Activated CD4-positive, alpha-beta T cell treated with anti-CD3 and anti-CD28 coated beads for 36 hours (primary cell): ENCODE measurements at places on chromosomes 13 and 19. TPM values are rescaled to one million over a fixed set of nuclear protein-coding genes. Genes with fewer than 3 reads are reported as not detected.

DNA sequence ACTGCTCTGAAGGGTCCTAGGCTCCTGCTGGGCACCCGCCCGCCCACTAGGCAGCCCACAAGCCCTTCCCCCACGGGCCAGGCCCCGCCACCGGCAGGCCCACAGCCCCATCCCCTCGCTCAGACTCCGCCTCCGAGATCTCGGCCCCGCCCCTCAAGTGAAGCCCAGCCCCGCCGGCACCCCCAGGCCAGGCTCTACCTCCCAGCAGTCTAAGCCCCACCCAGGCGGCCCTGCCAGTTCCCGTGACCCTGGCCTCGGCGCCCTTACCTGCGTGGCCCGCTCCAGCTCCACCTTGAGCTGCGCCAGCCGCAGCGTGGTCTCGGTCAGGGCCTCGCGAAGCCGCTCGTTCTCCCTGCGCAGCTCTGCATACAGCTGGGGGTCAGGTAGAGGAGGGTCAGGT lies 16.3 kb downstream of the EPS8L1 start:
- H3K4me3 ChIP-seq = no peak overlapping the region
- H3K27ac ChIP-seq = no peak overlapping the region
- H3K4me1 ChIP-seq = peaks cover 16% of the 10 kb centered on the region
- H3K36me3 ChIP-seq = peaks cover 38% of the 10 kb centered on the region
- H3K27me3 ChIP-seq = peaks cover 16% of the 10 kb centered on the region

GRCh38 chr13:110628477-110628793 lies 13.1 kb downstream of the NAXD start:
- H3K27ac ChIP-seq = peak overlapping the region; percentile 47
- no peaks in the 10 kb centered on the region for H3K27me3 ChIP-seq
- no peak for DNase-seq
- peaks cover 24% of the 10 kb centered on the region for H3K4me1 ChIP-seq

GRCh38 chr13:114128624-114129522 lies 3.5 kb downstream of the RASA3 start:
- peak overlapping the region; percentile 100 for H3K4me3 ChIP-seq
- peak overlapping the region; percentile 95 for H3K27ac ChIP-seq
- H3K27me3 ChIP-seq = no peaks in the 10 kb centered on the region
- peaks cover 65% of the 10 kb centered on the region for H3K4me1 ChIP-seq

DNA sequence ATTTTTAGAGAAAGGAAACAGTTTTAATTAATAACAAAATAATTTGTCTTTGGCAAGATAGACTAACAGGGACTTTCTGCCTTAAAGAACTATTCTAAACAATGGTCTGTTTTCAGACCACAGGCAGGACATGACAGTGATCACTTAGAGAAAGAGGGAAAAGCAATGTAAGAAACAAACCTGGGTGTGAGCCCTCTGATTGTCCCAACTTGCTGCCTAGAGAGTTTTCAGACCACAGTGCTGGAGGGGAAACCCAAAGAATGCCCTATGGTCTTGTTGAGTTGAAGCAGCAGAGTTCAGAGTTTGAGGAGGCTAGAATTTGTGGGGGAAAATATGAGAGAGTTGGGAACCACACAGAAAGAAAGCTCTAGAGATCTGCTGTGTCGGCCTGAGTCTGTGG lies 38.1 kb downstream of the DGKH start:
- H3K27me3 ChIP-seq = no peaks in the 10 kb centered on the region
- peaks cover 31% of the 10 kb centered on the region for H3K36me3 ChIP-seq
- no peak for DNase-seq
- no peak overlapping the region for H3K27ac ChIP-seq
- no peak overlapping the region for H3K4me3 ChIP-seq

DNA sequence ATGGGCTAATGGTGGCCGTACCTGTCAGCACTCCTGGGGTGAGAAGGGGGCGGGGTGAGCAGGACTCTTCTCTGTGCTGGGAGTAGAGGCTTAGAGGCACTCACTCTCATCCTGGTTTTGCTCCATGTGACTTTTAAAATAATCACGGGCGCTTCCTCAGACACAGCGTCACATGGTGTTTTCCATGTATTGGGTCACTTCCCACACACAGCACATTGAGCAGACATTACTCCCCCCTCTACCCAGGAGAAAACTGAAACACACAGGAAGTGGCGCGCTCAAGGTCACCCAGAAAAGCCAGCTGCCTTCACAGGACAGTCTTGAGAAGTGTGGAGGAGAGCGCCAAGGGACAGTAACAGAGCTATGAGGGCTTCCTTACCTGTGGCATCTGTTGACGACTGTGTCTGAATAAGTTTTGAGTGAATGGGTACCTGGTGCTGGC lies 23.2 kb downstream of the SPATA13 start:
- H3K4me1 ChIP-seq = peaks cover 43% of the 10 kb centered on the region
- H3K4me3 ChIP-seq = no peak overlapping the region
- H3K27ac ChIP-seq = no peak overlapping the region
- H3K27me3 ChIP-seq = no peaks in the 10 kb centered on the region
- peaks cover 5% of the 10 kb centered on the region for H3K36me3 ChIP-seq

IFNL1 gene
- 0.50 TPM for total RNA-seq
